Activated naive CD4-positive, alpha-beta T cell treated with anti-CD3 and anti-CD28 coated beads, Interleukin-2, amount 50 U/mL, for 72 hours (primary cell): ENCODE measurements at places on chromosomes 1 and 21. TPM values are rescaled to one million over a fixed set of nuclear protein-coding genes. Genes with fewer than 3 reads are reported as not detected.

The B3GALT5 gene
- 0.02 TPM for total RNA-seq

The FAM151A gene
- not detected for total RNA-seq

The CRP gene
- not detected for total RNA-seq

The S100A8 gene
- not detected for total RNA-seq

The AMPD1 gene
- not detected for total RNA-seq

The MYBPHL gene
- total RNA-seq: not detected

DNA sequence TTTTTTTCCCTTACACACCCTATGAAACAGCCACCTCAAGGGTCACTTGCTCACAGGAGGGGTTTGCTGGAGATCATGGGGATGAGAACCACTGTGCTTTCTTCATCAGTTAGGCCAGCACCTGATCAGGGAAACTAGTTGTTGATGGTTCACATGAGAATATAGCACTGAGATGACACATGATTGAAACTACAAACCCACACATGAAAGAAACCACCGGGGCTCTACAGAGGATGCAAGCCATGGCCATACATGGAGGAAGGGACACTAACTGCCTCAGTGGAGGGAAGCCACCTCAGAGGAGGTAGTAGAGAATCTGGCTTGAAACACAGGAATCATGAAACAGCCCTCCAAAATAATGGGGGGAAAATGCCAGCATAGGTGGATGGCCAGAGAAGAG is 63.2 kb downstream of the PRKAB2 start:
- no peak for DNase-seq

- DNase-seq: no peak
Observed at GRCh38 chr21:38679534-38679933, 126.2 kb upstream of the ETS2 start.

DNA sequence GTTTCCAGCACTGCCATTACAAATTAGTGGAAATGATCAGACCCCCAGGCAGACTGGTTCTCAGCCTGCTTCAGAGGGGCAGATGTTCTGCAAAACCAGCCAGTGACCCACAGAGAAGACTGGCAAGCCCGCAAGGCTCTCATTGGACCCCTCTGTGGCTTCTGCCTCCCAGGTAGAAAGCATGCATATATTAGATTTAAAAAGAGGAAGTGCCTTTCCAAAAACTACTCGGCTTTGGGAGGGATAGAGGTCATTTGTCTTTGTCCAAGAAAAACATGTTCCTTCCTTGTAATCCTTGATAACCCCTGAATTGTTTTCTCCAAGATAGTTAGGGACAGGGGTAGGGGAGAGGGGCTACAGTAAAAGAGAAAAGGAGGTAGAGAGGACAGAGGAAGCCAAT is 11.8 kb downstream of the HIVEP3 start:
- DNase-seq: no peak

- no peak for DNase-seq
Observed at GRCh38 chr21:33883118-33883517, 32.5 kb downstream of the ATP5PO start.
